Naive thymus-derived CD4-positive, alpha-beta T cell (primary cell): ENCODE measurements at places on chromosomes 2 and 18. TPM values are rescaled to one million over a fixed set of nuclear protein-coding genes. Genes with fewer than 3 reads are reported as not detected.

ATP6V1B1 gene
- not detected for total RNA-seq

SPRED2 gene
- total RNA-seq = 0.34 TPM

MEIS1 gene
- not detected for total RNA-seq

DCDC2C gene
- not detected in 2 replicates for total RNA-seq

EVA1A gene
- total RNA-seq = not detected
